T-helper 1 cell treated with Interleukin-12 subunit alpha and Interleukin-12 subunit beta and Interleukin-4 antibody, amounts not matched to agents 30 ng/mL and 1 ng/mL, for 36 hours (primary cell): ENCODE measurements at places on chromosomes 11 and 22. TPM values are rescaled to one million over a fixed set of nuclear protein-coding genes. Genes with fewer than 3 reads are reported as not detected.

SLC7A4 gene
- total RNA-seq: not detected in 2 replicates

USP2 gene
- total RNA-seq: 0.15 and 0.17 TPM in 2 replicates

SEC14L6 gene
- not detected in 2 replicates for total RNA-seq

OR51B6 gene
- not detected in 2 replicates for total RNA-seq

TIGD3 gene
- total RNA-seq: 0.34 and 0.51 TPM in 2 replicates
